ENCODE measurements at places on chromosomes 16 and 17.
A peak's percentile ranks its signal among the peaks of the same experiment; 100 is the strongest.

DNA sequence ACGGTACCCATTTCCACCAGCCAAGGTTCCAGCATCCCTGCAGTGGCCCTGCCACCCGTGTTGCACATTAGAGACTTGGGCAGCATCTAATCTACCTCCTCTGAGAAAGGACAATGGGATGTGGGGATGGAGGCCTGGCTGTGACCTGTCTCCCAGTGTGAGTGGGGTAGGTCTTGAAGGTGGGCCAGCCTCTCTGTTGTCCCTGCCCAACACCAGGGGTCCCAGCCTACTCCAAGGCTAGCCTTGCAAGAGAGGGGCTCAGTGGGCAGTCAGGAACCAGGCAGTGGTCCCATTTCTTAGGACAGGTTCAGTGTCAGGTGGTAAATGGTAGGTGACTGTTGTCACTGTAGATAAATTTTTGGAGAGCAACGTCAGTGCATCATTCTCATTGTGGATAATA lies 384.5 kb downstream of the SNX29 start:
- DNase-seq: no peak

- DNase-seq: no peak
These were observed 7.8 kb downstream of the HSD17B2 start for GRCh38 chr16:82042846-82043245.

- DNase-seq: peak; percentile 83
These were observed 15.4 kb upstream of the ZNF287 start for GRCh38 chr17:16584273-16584995.

DNA sequence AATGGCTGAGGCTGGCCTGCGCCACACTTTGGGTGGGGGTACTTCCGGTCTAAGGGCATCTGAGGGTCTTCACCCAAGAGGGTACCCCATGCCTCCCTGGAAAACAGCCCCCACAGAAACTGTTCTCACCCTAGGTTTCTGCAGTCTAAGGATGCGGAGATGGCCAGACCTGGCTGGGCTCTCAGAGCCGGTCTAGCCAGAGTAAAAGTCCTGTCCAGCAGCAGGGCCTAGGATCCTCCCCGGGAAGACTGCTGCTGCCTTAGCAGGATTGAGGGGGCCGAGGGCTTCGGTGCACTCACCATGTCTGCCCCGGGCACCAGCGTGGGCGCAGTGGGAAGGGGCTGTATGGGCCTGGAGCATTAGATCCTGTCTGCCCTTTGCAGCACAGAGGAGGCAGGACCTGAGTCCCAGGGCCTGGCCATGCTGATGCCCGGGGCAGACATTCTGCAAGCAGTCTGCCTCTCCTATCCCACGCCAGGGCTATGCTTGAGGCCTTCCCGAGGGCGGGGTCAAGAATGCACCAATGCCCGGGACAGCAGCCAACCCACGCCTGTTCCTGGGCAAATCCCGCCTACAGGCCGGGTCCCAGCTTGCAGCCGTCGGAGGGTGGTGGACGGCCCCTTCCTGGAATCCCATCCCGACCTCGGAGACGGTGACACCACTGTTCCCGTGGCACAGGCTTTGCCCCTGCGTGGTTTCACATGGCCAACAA lies 54.7 kb downstream of the CBFA2T3 start:
- no peak for DNase-seq
